ENCODE measurements at places on chromosomes 7 and 10.

GRCh38 chr7:50826371-50827172, 43.9 kb upstream of the GRB10 start:
- peak; percentile 71 for DNase-seq

DNA sequence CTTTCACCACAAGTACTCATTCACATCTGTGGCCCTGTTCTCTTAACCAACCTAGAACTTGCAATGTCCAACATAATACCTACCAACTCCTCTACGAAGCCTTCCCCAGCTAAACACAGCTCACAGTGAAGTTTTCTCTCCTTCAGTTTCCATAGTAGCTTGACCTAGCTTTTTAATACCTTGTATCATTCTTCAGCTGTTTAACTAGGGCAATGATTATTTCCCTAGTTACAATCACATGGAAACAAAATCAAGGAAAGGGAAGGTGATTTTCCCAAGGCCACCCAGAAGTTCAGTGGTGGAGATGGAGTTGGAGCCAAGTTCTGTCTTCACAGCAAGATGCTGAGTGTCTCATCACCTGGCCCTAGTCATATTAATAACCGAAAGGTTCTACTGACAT, 16.3 kb downstream of the CDHR3 start:
- no peak for DNase-seq

- DNase-seq: peak; percentile 34
These were observed 97.5 kb downstream of the UBE2H start for GRCh38 chr7:129855234-129855673.

DNA sequence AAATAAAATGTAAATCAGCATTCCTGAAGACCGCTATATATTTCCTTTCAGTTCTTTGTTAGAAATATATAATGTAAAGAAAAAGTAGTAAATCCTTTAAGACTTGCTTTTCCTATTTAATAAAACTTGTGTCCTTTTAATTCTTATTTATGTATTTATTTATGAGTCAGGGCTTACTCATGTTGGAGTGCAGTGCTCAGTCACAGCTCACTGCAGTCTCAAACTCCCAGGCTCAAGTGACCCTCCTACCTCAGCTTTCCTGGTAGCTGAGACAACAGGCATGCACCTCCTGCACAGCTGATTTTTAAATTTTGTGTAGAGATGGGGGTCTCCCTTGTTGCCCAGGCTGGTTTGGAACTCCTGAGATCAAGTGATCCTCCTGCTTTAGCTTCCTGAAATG, 724.5 kb downstream of the ANKRD7 start:
- no peak for DNase-seq

- DNase-seq: no peak
These were observed 204.5 kb downstream of the GRM3 start for GRCh38 chr7:86848226-86848625.

DNA sequence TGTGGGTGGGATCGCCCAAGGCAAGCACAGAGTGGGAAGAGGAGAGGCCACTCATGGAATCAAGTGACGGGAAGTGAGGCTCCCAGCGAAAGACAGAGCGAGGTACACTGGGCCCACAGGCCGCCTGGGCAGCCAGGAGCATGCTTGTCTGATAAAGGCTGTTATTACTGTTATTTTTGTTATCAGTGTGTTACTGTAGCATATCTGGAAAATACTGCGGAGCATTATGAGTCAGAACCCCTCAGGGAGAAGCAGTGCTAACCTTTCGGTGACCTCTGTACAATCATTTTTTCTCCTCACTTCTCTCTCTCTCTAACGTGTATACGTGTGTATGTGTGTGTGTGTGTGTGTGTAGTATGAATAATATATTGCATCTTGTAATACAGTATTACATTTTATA, 3.8 kb upstream of the TCERG1L start:
- DNase-seq: no peak

- DNase-seq: no peak
These were observed 305.8 kb upstream of the MKI67 start for GRCh38 chr10:128432011-128432410.

DNA sequence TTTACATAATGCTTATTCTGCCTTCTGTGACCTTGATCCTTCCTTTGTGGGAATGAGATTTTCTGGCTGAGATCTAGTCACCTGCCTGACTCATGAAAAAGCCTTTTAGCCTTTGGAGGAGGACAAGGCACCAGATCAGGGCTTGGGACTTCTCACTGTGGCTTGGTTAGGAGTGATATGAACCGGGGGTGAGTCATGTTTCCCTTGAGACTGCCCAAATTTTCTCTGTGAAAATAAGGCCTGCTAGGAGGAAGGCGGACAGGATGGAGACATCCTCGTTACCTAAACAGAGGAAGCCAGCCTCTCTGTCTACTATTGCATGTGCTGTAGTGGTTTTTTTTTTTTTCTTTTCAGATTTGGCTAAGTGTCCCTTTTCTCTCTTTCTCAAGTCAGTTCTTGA, 57.8 kb downstream of the EVX1 start:
- peak; percentile 16 for DNase-seq

DNA sequence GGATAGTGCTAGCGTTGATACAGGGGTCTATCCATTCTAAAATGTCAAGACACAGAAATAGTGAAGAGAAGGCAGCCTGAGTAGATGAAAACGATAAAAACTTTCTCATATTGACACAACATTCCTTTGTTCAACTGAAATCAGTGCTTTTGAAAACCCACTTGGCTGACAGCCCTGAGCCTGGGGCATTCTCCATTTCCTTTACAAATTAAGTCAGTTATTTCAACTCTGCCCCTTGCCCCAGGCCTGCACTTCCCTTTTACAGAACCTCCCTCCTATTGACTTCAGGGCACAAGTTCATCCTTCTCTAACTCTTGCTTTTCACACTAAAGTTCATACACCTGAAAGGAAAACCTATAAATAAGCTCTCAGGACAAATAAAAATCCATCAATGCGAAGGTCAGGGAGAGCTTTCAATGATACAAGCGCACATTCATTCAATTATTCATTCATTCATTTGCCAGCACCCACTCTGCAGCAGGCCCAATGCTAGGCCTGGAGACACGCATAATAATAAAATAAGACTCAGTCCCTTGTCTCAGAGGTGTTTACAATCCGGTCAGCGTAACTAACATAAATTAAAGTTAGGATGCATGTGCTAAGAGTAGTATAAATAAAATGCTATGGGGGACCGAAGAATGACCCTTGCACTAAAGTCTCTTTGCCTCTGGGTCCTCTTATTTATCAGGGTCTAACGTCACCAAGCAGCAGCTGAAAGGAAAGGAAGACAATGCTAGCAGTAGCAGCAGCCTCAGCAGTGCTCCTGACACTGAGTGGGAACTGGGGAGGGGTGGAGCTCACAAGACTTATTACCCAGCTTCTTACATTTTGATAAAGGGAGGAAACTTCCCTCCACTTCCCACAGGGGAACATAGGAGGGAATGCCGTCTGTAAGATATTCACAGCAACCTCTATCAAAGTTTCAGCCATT, 134.8 kb downstream of the PDE1C start:
- no peak for DNase-seq

DNA sequence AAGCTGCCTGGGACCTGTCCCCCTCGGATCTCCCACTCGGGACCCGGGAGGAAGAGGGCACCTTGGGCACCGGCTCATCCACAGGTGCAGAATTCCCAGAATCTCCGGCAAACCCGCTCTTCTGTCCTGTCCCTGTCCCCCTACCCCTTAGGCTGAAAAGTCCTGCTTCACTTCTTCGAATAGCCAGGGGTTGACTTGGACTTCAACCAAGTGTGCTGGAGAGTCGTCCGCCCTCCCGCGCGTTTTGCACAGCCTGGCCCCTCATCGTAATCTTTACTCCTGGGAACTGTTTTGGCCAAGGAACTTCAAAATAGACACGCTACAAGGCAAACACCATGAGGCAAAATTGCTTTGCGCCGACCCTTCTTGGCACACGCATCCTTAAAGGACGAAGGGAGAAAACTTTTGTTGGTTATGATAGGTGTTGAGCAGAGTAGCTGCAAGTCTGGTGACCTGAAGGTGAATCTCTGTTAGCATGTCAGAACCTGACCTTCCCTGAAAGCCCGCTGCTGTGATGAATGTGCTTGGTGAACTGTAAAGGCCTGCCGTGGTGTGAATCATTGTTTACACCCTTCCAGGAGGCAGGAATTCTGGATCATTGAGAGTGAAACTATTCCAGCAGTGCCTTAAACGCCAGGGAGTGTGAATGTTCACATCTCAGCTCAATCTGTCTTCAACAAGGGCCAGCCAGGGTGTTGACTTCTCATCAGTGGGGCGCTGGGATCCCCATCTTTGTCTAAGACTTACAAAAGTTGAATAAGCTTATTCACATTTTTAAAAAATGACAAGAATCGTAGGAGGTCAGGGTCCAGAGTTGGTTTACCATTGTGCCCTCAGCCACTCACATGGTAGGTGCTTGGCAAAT, 589 bp upstream of the RAPGEF5 start:
- DNase-seq: peak; percentile 37

GRCh38 chr7:37729181-37729580, 45.6 kb downstream of the GPR141 start:
- no peak for DNase-seq

DNA sequence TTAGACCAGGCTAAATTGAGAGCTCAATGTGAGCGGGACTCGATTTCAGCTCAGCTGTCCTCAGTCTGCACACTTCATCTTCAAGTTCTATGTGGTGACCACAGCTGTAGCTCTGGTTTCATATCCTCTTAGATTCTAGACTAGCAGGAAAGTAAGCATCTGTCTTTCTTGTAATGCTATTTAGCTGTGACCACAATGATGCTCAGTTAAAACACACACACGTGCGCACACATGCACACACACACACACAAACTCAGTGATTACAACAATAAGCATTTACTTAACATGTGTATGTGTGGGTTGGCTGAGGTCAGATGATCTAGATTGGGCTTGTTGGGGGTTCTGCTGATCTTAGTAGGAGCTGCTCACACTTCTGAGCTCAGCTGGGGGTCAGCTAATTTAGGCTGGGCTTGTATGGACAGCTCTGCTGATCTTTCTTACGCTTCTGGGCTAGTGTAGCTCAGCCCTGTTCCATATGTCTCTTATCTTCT, 82.5 kb downstream of the ZNF365 start:
- peak; percentile 31 for DNase-seq

- DNase-seq: no peak
These were observed 51.3 kb upstream of the GSAP start for GRCh38 chr7:77467408-77467807.

DNA sequence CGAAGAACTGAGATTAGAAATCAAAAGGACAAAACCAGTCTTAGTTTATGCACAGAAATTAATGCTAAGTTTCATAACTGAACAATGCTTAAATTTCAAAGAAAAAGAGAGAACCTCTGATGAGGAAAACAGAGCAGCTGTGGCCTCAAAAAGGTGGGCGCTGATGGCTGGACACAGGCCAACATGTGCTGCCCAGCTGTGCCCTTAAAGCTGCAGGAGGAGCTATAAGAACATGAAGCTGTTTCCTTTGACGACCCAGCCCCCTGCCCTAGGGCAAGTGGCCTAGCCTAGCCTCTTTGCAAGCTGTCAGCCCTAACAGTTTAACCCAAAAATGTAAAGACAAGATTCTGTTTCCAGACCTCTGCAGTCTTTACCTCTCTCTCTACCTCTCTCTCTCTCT, 107.7 kb downstream of the GRID1 start:
- no peak for DNase-seq

GRCh38 chr7:2965301-2965700, 78.4 kb downstream of the CARD11 start:
- no peak for DNase-seq

DNA sequence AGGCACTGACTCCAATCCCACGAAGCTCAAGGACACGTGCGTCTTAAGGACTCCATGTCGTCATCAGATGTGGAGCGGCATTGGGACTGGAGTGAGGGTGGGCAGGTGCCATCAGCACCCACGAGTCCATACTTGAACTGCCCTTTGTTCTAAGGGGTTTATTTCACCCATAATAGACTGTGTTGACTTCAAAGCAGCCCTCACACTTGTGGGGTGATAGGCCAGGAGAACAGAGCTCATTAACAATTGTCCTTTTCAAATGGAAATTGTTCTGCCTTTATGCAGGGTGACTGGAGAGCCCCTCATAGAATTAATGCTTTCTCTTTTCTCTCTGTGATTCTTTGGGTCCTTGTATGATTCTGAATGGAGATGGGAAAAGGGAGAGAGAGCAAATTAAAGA, 376.9 kb upstream of the MGMT start:
- no peak for DNase-seq

DNA sequence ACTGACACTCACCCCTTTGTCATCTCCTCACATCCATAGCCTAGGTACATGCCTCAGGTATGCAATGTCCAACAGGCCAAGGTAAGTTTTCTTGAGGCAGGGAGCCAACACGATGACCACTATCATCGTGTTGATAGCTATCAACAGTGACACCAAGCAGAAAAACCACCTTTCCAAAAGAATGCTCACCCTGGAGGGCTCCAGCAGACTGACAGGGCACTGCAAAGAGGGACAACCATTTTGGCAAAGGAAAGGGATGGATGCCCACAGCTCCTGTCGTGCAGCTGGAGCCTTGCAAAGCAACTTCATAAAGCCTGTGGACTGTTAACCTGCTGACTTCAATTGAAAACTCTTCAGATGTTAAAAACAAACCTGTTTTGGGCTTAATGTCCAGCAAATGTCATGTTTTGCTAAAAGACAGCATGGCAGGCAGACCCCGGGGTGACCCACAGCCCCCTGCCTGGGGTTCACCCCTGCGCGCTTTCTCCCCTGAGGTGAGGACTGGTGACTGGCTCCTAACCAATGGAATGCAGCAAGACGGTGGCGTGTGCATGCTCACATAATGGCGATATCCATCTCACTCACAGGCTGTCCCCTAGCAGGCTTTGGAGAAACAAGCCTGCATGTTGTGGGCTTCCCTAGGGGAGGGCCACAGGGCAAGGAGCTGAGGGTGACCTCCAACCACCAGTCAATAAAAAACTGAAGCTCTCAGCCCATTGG, 293.8 kb downstream of the TCERG1L start:
- no peak for DNase-seq

GRCh38 chr10:44132361-44133289, 252.3 kb downstream of the CXCL12 start:
- peak; percentile 38 for DNase-seq

DNA sequence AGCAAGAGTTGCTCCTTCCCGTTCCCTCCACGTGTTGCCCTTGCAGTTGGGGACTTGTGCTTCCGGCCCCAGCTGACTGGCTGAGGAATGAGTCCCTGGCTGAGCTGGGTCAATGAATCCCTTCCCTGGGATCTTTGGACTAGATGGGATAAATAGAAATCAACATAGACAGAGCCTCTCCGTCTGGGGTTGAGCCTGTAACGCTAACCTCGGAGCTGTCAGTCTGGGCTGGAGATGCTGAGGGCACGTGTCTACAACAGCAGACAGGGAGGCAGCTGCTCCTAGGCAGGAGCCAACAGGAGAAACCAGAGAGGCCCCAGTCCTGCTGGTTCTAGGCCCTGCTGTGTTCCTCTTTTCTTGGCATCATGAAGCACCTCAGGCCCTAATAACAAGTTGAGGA, 42.3 kb upstream of the HSPA12A start:
- DNase-seq: no peak

GRCh38 chr7:150439967-150440366, 10.5 kb upstream of the GIMAP8 start:
- DNase-seq: no peak

DNA sequence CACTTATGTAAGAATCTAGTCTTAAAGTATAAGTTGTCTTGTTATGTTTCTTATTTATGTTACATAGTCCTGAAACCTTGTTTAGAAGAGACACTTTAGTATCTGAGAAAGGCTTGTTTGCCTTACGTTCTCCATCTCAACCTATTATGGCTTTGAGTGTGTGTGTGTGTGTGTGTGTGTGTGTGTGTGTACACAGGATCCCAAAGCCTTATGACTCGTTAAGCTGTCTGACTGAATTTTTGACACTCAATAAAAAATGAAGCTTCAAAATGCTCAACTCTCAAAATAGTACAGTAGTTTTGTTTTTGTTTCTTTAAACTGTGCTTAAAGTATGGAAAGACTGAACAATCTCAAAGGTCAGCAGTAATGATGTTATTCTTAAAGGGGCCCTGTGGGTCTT, 18.0 kb downstream of the CALU start:
- no peak for DNase-seq

- no peak for DNase-seq
These were observed 138.3 kb downstream of the GNAT3 start for GRCh38 chr7:80373429-80374032.

All from AG20443 (cell line).